Stimulated activated CD8-positive, alpha-beta memory T cell treated with anti-CD3 and anti-CD28 coated beads, Interleukin-4, amount 100 ng/mL, for 48 hours (primary cell): ENCODE measurements at places on chromosomes 4 and X.
A peak's percentile ranks its signal among the peaks of the same experiment; 100 is the strongest.

GRCh38 chrX:134868771-134869495 is 121.9 kb upstream of the SMIM10 start:
- DNase-seq = no peak

DNA sequence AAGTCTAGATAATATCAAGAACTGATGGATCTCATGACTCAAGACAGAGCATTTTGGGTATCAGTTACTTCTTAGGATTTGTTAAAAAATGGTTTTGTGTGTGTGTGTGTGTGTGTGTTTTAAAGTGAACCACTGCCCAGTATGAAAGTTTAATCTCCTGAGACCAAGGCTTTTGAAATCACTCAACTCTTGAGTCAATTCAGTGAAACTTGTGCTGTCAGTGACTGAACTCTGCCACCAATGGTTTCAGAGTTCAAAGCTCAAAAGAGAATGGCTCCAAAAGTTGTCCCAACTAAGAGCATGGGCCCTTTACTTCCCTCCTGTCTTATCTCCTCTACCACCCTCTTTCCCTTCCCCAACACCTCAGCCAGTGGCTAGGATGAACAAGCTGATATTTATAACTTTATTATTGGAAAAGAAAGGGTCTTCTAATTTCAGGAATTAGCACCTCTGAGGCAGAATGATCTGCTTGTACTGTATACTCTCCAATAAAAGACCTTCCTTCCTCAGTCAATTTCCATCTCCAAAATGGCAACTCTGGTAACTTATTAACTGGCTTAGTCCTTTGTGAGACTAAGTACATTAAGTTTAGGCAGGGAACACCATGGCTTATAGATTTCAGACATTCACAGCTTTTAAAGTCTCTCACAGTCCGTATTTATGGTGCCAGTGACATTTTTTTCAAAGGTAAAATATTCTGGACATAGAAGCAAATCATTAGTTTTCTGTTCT is 152.2 kb downstream of the REPS2 start:
- no peak for DNase-seq

GRCh38 chr4:148854203-148854602 is 412.0 kb upstream of the NR3C2 start:
- no peak for DNase-seq

DNA sequence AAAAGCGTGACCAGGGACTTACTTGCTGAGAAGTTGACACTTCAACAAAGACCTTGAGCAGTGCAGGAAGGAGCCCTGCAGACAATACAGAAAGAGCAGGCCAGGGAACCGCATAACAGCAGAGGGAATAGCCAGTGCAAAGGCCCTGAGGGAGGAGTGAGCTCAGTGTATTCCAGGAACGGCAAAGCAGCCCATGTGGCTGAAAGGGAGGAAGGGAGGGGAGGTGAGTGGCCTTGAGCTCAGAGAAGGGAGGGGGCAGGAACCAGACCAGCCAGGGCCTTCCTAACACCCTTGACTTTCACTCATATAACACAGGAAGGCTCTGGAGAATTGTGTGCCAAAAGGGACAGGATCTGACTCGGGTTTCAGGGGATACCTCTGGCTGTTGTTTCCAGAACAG is 112.2 kb downstream of the BCOR start:
- no peak for DNase-seq

DNA sequence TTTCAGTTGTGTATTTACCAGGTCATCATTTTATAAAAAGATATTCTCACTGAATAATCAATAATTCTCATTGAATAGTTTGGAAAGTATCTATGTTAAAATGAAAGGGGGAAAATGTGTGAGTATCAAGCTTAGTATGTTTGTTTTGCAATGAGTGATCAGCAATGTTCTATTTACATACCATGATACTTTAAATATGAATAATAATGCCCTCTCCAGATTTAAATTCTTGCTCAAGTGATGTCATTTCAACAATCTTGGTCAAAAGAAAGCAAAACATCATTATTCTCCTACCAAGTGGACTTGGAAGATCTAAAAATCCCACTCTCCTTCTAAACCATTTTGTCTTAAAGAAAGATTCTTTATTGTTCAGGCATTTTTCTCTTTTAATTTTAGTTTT is 42.1 kb upstream of the ANKRD50 start:
- no peak for DNase-seq

DNA sequence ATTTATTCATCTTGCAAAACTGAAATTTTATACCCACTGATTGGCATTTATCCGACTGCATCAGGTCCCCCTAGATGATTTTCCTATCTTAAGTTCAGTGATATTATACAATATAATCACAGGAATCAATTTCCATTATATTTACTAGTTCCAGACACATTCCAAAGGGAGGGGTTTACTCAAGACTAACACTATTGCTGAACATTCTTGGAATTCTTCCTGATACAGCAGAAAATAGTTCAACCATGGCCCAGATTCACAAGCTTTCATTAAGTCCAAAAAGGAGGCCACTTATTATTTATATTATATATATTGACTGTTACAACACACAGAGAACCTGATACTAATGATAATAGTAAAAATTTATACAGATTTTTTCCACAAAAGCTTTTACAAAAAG is 2353.6 kb downstream of the PCDH7 start:
- DNase-seq = no peak

GRCh38 chr4:43855283-43855682 is 593.3 kb downstream of the KCTD8 start:
- DNase-seq = no peak

DNA sequence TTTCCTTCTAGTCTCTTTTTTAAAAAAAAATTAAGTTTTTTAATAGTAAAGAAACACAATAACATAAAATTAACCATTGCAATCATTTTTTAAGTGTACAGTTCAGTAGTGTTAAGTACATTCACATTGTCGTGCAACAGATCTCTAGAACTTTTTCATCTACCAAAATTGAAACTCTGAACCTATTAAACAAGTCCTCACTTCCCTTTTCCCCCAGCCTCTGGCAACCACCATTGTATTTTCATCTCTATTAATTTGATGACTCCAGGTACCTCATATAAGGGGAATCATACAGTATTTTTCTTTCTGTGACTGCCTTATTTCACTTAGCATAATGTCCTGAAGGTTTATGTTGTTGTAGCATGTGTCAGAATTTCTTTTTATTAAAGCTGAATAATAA is 31.8 kb downstream of the MSL3 start:
- DNase-seq = no peak

- no peak for DNase-seq
These were observed 24.7 kb downstream of the MID2 start for GRCh38 chrX:107850422-107850765.

DNA sequence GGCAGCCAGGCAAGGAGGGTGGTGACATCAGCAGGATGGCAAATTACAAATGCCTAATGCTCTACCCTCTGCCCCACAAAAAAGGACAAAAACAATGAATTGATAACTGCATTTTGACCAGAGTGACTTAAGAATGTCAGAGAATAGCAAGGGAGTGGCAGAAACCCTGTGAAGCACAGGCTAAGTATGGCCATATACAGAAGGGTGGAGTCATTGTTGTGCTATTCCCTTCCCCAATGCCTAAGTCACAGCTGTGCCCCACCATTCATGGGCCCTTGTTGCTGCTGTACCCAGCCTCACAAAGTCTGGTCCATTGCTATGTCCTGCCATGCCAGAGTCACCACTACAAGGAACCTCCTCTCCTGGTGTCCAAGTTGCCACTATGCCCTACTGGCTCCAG is 123.1 kb downstream of the NEK1 start:
- no peak for DNase-seq

DNA sequence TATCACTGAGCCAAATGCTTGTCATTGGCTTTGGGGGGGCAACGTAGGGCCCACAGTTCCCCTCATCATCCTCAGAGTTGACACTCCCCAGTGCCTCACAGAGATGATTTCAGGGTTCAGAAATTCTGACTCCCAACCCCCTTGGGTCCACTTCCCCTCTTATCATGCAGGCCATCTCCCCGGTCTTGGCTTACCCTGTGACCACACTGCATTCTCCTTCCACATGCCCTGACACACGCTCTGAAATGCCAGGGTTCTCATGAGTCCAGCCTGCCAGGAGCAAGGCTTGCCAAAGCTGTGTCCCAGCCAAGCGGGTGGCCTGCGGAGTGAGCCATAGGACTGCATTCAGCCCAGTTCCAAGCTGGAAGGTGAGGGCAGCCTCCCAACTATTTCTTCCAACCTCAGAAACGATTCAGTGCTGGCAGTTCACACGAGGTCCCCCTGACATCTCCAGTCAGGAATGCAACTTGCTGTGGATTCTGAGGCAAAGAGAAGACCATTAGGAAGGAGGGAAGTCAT is 101.2 kb downstream of the SMIM20 start:
- no peak for DNase-seq

GRCh38 chrX:141638550-141638949 is 49.0 kb downstream of the SPANXA2 start:
- DNase-seq = no peak

- peak; percentile 46 for DNase-seq
These were observed 1.2 kb downstream of the ATP11C start for GRCh38 chrX:139931646-139932072.

DNA sequence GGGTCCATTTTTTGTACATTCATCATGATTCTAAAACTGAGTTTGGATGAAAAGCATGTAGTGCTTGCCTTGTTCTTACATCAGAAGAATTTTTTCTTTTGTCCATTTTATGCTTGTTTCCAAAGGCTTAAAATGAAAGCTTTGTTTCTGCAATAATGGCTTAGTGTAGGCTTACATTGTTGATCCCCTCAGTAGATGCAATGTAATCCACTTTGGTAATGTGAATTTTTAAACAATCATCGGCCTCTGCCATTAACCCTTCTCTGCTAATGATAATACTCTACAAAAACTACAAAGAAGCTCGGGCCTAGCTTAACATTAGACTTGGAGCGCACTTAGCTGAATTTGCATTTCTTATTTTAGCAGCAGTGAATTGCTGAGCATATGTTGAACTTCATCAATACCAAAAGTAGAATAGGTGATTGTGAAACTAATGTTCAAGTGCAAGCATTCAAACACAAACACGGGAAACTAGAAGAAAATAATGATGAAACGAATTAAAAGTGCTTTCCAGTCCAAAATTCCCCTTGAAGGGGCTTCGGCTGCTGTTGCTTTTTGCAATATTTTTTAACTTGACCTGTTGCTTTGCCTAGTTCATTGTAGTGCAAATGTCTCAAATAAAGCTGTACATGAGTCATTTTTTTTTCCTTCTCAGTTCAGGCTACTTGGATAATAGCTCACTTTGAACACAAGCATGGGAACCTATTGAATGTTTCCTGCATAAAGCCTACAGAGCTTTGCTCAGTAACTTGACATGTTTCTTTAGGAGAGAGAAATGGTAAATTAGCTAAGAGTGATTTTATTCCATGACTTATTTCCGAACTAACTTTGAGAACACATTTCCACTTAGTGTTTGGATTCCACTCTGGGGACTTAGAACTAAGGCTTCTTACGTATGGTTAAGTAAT is 66.5 kb downstream of the SLIT2 start:
- no peak for DNase-seq

DNA sequence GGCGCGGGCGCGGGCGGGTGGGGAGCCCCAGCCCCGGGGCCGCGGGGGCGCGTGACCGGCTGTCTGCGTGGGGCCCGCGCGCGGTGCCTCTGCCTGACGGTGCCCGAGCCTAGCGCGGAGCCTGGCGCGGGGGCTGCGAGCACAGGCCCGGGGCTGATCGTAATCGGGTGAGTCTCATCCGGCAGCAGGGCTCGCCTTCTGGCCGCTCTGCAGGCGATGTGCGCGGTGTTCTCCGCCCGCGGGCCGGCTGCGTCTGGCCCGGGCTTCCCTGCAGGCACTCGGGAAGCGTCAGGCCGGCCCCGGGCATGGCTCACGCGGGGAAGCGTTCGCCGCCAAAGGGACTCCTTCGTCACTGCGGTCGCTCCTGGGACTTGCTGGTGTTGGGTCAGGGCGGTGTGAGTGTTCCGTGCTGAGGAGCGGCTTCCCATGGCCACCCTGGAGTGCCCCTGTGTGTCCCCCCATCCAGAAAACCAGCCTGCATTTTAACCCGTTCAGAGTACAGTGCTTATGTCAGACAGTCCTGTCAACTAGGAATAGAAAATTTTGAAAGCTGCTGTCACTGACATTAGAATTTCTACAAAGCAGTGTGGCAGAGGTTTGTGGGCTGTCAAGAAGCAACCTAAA is 40.6 kb downstream of the FAM149A start:
- DNase-seq = peak; percentile 40

DNA sequence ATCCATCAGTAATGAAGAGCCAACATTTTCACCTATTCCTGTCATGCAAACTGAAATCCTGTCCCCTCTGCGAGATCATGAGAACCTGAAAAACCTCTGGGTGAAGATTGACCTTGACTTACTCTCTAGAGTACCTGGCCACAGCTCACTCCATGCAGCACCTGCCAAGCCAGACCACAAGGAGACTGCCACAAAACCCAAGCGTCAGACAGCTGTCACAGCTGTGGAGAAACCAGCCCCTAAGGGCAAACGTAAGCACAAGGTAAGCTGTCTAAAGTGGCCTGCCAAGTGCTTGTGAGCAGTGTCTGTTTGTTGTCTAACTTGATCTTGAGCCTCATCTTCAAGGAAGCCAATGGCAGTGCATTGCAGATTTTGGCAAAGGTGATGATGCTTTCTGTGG is 455.9 kb downstream of the AFF2 start:
- DNase-seq = no peak
